Activated CD4-positive, alpha-beta T cell treated with anti-CD3 and anti-CD28 coated beads, Interleukin-2, amount 10 ng/mL, durations not matched to agents 24 days and 14 days (primary cell): ENCODE measurements at places on chromosomes 3 and 15. TPM values are rescaled to one million over a fixed set of nuclear protein-coding genes. Genes with fewer than 3 reads are reported as not detected.

DNA sequence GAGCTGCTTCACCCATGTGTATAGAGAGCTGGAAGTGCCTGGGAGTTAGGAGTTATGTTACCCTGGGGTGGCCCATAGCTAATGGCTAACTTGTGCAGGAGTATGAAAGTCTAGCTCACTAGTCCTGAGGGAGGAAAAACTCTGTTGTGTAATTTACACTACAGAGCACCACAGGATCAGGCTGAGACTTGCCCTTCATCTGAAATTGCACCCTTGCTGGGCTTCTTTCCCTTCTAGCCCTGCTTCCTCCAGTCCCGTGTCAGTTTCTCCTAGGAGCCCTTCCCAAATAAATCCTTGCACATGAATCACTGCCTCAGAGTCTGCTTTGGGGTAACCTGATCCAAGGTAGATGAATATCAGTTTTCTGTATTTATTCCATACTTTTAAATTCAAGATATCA is 40.0 kb downstream of the CTXND1 start:
- DNase-seq, result no peak

GRCh38 chr15:40793216-40793989 is 13.5 kb upstream of the ZFYVE19 start:
- DNase-seq, result no peak

- DNase-seq, result no peak
These were observed 6.6 kb upstream of the ADGRG7 start for GRCh38 chr3:100602506-100603444.

The ADGRG7 gene
- total RNA-seq, result not detected in 2 replicates

The LRTM1 gene
- not detected in 2 replicates for total RNA-seq

The ERC2 gene
- total RNA-seq, result 0.19 TPM in 1 of 2 replicates, not detected in the other
